Activated T-cell treated with anti-CD3 and anti-CD28 coated beads for 24 hours (primary cell): ENCODE measurements at places on chromosomes 5 and 9.
A peak's percentile ranks its signal among the peaks of the same experiment; 100 is the strongest.

- DNase-seq = no peak
Observed at GRCh38 chr9:1231998-1232919, 182.1 kb downstream of the DMRT2 start.

DNA sequence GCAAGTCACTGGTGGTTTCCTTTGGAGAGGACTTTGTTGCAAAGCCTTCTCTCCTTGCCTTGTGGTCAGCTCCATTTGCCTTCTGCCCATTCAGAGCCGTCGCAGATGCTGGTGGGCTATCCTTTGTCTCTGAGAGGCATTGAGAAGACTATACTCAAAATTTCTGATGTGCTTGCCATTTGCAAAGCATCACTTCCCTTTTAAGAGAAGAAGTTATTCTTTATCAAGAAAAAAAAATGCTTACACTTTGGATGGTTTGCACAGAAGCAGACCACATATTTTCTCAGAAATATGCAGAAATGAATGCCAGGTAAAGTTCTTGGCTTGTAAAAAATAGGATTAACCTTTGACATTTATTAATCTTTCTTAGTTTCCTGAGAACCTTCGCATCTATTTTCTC lies 195.8 kb upstream of the KLF4 start:
- DNase-seq = no peak

GRCh38 chr5:129460936-129461710 lies 1.0 kb downstream of the ADAMTS19 start:
- DNase-seq = no peak

GRCh38 chr9:98091735-98092612 lies 27.0 kb downstream of the TRIM14 start:
- no peak for DNase-seq

DNA sequence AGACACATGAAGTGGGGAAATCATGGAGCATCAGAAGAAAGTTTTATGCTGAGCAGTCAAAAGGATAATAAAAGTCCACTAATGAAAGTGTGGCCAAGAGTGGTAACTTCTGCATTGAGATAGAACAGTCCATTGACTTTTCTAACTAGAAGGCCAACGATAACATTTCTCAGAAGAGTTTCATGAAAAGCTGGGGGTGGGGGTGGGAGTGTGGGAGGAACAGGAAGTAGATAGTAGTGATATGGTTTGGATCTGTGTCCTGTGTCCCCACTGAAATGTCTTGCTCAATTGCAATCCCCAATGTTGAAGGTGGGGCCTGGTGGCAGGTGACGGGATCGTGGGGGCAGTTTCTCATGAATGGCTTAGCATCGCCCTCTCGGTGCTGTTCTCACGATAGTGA lies 36.2 kb upstream of the SNAPC3 start:
- DNase-seq = no peak

DNA sequence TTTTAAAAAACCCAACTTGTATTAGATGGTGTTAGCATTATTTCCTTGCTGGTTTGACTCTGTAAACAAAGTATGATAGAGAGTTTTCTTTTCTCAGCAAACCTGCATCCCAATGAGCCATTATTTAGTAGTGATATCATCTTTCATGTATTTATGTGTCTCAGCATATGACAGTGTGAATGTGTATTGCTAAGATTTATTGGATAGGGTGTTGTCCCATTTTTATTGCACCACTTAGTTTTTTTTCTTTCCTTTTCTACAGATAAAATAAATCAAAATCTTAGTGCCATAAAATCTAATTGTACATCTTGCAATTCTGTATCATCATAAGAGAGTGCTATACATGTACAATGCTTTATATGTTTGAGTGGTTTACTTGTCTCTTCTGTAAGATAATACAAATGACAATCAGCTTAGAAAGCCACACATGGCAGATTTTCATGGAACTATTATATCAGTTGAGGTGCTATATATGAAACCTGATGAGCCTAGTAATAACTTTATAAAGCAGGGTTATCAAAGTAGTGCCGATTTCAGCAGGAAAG lies 149.2 kb upstream of the CYLC2 start:
- DNase-seq = no peak

- DNase-seq = no peak
Observed at GRCh38 chr5:149228618-149229297, 42.9 kb upstream of the AFAP1L1 start.

GRCh38 chr5:90930062-90930461 lies 371.5 kb downstream of the ADGRV1 start:
- DNase-seq = no peak

DNA sequence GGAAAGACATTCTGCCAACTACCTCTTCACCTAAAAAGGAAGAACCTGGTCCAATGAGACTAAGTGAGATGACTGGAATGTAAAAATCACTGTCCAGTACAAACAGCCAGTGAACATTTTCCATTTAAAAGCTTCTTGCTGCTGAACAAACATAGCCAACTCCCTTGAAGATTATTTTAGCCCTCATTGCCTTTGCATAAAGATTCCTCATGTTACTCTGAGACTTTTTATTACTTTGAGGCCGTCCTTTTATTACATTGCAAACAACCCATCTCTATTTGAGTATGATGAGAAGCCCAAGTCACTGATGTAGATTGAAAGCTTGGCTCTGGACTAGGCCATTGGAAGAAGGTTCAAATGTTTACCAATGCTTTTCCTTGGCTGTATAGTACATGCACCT lies 649.8 kb downstream of the CETN3 start:
- DNase-seq = no peak

DNA sequence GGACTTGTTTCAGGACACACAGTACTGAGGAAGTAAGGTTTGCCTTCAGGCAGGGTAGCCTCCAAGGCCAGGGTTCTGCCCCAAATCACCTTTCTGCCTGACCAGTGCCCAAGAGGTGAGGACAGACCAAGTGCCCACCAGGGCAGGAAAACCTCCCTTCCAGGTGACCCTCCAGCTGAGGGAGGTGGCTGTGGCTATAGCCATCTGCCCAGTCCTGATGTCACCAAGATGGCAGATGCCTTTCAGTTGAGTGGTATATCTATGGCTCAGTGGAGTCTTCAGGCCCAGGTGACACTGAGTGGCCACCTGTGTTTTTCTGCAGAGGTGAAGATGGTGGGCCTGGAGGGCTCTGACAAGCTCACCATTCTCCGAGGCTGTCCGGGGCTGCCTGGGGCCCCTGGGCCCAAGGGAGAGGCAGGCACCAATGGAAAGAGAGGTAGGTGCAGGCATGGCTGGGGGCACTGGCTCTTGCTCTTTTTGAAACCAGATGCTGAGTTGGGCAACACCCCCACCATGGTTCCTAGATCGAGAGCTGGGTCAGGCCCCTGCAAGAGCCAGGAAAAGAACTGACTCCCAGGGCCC lies 1.7 kb downstream of the FCN2 start:
- DNase-seq = no peak

GRCh38 chr9:92716557-92716956 lies 46.6 kb upstream of the IPPK start:
- peak; percentile 72 for DNase-seq

DNA sequence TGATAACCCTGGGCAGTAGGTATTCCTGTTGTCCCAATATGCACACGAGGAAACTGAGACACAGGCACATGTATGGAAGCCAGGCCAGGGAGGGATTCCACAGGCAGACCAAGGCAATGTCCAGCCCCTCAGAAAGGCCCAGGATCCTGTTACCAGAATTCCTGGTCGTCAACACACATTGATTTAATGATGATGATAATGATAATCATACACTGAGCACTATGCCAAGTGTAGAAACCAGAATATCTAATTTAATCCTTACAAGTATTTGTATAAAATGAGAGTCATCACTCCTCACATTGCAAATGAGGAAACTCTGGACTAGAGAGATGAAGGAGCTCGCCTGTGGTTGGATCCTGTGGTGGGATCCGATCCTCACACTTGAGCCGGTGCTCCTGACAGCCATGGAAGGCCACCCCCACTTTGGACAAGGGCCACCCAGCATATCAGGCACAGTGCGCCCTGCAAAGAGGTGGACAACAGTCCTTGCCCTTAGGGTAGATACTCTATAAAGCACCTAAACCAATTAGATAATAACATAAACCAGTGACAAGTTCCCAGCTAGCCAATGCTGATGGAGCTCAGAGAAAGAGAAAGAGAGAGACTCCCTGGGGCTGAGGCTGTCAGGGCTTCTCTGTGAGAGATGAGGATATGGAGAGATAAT lies 185.3 kb downstream of the SLIT3 start:
- no peak for DNase-seq

GRCh38 chr9:101326501-101326900 lies 58.3 kb downstream of the BAAT start:
- DNase-seq = no peak

DNA sequence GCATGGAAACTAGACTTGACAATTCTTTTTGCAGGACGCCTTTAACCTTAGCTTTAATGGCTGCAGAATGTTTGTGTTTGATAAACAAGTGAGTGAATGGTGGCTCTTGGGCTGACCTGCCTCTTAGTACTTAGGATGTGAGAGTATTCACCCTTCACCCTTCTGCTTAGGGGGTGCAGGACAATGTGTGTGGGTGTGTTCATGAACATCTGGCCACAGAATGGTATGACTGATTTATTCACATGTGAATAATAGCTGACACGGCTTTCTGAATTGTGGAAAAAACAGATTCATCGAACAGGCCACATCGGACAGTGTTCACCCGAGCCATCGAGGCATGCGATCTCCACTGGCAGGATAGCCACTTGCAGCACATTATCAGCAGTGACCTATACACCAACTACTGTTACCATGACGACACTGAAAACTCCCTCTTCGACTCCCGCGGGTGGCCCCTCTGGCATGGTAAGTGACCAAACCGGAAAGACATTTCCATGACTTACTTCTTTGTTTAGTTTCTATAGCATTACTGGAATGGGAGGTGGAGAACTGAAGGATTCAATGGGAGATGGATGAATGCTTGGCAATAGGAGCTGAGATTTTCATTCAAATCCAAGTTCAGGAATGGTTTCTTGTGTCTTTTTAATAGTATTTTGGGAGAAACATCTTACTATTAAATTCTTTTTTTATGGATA lies 193.6 kb downstream of the ZSWIM6 start:
- no peak for DNase-seq

GRCh38 chr9:93531374-93531773 lies 45.0 kb upstream of the PHF2 start:
- no peak for DNase-seq
